ENCODE measurements at places on chromosomes 12 and 14.
A peak's percentile ranks its signal among the peaks of the same experiment; 100 is the strongest.

DNA sequence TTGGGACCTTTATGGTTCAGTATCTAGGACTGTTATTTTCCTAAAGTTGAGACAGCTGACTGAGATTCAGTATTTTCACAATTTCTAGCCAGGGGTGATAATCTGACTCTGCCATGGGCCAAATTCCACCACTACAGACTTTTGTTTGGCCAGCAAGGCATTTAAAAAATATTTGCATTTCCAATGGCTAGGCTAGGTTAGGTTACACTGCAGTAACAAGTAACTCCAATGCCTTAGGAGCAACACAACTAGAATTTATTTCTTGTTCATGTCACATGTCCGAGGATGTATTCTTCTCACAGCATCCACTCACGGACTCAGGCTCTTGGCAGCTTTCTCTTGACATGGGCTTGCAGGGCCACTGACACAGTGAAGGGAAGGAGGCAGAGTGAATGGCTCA lies 83.0 kb downstream of the CPSF2 start:
- DNase-seq, result no peak

DNA sequence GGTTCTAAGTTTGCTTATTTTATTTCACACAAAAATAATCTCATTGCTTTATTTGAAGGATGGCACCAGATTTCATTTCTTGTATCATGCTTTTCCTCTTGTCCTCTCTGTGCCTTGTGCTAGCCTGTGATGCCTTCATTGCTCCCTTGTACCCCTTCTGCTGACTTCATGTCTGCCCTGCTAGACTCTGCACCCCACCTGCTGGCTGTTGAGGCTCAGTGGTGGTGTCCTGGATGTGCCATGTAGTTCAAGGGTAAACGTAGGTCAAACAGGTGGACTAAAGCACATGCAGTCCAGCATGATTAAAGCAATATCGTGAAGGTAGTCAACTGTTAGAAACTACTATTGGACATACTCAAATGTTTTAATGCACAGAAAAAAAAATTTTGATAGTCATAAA lies 21.6 kb downstream of the MRPS35 start:
- peak; percentile 8 for DNase-seq

GRCh38 chr12:62260733-62261683 lies 804 bp downstream of the USP15 start:
- DNase-seq, result peak; percentile 47

GRCh38 chr12:63845726-63846125 lies 1.2 kb downstream of the SRGAP1 start:
- DNase-seq, result peak; percentile 44

GRCh38 chr14:74362361-74362915 lies 14.2 kb downstream of the VRTN start:
- peak; percentile 85 for DNase-seq

DNA sequence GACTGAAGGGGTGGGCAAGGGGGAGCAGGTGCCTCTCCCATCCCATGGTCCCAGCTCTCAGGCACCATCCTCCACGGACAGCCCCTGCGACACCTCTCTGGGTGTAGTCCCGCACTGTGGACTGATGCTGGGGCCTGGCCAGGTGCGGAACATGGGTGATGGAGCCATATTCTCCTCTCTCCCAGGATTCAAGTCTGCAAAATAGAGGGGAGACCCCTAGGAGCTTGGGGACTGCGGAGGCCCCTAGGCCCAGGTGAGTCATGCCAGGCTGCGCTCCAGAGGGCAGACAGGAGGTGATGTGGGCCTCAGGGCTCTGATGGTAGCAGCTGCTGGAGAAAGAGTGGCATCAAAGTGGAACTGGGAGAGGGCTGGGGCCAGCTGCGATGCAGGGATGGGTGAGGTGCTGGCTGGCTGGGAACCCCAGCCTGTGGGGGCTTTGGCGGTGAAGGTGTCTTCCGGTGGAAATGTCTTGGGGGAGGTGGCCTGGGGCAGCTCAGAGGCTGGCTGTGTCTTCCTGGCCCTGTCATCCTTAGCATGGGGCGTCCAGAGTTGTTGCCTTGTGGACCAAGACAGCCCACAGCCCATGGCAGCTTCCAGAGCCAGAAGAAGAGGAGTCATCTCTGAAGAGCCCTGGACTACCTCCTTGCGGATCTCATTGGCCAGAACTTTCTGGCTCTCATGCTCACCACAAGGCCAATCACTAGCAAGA lies 149.1 kb downstream of the KIF26A start:
- DNase-seq, result no peak

DNA sequence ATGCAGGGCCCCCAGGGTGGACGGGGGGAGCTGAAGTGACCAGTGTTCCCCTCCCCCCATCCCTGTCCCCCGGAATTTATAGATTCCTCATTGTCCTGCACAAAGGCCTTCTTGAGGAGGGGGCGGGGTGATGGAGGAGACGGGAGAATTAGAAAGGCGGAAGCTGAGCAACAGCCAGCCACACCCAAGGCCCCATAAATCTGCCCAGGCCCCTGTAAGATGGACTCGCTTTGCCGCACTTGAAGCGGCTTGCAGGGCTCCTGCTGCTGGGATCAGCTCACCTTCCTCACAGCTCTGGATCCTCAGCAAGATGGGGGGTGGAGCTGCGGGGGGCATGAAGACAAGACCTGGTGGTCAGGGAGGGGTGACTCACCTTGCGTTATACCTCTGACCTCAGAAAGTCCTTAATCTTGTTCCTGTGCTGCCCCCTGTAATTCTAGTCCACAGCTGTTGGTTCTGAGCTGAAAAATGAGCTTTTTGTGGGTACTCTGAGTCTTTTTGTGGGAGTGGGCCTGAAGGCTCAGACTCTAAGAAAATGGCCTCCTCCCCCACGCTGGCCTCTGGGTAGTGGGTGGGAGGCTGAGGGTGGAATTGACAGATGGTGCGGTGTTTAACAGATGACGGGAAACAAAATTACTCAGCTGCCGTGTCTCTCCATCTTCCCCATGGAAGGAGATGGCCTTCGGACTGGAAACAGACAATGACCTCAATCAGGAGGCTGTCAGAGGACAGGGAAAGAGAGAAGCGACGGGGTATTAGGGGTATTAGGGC lies 15.8 kb upstream of the ANKRD33 start:
- DNase-seq, result no peak

- DNase-seq, result no peak
These were observed 2.4 kb downstream of the CABP1 start for GRCh38 chr12:120642826-120643225.

DNA sequence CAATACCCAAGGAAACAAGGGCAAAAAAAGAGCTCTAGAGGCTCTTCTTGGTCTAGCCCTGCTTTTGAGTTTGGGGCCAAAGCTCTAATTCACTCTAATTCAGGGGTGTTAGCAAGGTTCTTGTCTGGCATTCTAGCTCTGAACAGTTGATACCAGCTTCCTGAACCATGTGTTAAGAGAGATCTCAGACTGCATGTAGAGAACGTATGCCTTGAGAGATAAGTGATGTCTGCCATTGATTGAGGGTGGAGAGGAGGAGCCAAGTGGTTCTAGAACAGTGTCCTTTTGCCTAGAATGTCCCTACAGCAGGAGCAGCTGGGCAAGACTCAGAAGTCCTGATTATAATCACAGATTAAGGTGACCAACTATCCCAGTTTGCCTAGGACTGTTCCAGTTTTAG lies 18.2 kb upstream of the POC1B start:
- no peak for DNase-seq

DNA sequence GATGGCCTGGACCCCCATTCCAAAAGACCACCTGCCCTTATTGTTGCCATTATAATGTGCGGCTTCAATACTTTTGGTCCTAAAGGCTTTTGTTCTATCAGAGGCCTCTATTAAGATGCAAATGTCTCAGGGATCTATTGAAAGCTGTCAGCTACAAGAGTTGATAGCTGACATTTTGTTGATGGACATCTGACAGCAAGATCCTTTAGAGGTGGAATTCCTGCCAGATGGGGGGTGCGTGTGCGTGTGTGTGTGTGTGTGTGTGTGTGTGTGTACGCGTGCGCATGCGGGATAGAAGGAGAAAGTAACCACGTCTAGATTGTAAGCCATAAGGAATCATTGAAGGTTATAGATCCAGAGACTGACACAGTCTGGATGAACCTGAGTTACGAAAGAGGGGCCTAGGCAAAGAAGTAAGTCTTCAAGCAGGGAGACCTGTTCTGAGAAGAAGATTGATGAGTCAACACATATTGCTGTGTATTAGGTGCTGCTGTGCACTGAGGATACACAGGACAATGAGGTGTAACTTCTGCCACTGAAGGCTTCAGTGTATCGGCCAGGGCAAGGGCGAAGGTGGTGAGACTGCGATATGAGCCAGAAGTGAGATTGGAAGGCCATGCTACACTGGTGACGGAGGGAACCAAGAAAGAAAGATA lies 89.2 kb downstream of the PRMT8 start:
- no peak for DNase-seq

- no peak for DNase-seq
These were observed 67.8 kb downstream of the PELI2 start for GRCh38 chr14:56185992-56186391.

DNA sequence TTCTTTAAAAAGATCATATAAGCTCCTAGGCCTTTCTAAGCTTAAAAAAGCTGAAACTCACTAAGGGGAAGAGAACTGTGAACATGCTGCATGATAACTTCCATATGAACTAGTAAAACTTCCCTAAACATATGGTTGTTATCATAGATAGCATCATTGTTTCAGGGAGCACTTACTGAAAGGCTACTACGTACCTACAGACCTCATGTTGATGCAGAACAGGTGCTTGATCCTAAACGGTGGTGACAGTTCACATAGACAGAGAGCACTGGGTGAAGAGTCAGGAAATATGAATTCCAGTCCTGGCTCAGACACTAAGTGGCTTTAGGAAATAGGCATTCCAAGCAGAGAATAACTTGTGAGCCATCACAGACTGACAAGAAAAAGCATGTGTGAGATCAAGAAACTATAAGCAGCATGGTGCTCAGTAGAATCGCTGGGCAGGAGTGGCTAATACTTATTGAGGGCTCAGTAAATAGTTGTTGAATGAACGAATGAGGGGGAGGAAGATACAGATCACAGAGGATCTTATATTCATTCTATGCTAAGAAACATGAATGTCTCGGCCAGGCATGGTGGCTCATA lies 78.4 kb upstream of the NUDT4 start:
- DNase-seq, result peak; percentile 15

GRCh38 chr12:58106195-58106594 lies 164.8 kb downstream of the ATP23 start:
- no peak for DNase-seq

DNA sequence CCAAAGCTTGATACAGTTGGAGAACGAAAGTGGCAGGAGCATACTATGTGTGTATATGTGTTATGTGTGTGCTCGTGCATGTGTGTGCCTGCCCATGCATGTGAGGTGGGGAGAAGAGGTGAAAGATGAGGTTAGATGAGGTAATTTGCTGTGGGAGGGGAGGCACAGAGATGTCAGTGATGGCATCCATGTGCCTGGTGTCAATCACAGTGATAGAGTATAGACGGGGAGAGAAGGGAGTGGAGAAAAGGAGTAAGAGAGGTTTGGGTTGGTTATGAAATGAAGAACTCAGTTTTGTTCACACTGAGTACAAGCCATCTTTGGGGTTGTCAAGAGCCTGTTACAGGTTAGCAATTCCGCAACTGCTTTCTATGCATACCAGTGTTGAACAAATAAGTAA lies 14.6 kb upstream of the NYNRIN start:
- no peak for DNase-seq

- DNase-seq, result no peak
These were observed 296.9 kb downstream of the NUAK1 start for GRCh38 chr12:105841840-105842239.

- no peak for DNase-seq
These were observed 250.2 kb downstream of the CACNA1C start for GRCh38 chr12:2302711-2303580.

- DNase-seq, result no peak
These were observed 270.8 kb downstream of the ZFP36L1 start for GRCh38 chr14:68521961-68522509.

DNA sequence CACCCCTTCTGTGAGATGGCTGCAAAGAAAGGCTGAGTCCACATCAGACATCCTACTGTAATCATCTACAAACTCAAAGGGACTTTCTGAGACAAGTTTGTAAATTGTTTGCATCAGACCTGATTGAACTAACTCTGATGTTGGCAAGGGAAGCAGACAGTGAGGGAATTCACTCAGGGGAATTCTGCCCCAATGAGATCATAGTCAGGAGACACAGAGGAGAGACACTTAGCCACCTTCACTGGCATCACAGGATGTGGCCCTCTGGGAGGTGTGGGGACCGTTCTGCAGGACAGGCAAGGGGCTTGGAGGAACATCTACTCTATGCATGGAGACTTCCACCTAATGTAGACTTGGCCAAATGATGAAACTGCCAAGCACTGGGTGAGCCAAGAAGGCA lies 70.7 kb upstream of the DDX11 start:
- DNase-seq, result no peak

DNA sequence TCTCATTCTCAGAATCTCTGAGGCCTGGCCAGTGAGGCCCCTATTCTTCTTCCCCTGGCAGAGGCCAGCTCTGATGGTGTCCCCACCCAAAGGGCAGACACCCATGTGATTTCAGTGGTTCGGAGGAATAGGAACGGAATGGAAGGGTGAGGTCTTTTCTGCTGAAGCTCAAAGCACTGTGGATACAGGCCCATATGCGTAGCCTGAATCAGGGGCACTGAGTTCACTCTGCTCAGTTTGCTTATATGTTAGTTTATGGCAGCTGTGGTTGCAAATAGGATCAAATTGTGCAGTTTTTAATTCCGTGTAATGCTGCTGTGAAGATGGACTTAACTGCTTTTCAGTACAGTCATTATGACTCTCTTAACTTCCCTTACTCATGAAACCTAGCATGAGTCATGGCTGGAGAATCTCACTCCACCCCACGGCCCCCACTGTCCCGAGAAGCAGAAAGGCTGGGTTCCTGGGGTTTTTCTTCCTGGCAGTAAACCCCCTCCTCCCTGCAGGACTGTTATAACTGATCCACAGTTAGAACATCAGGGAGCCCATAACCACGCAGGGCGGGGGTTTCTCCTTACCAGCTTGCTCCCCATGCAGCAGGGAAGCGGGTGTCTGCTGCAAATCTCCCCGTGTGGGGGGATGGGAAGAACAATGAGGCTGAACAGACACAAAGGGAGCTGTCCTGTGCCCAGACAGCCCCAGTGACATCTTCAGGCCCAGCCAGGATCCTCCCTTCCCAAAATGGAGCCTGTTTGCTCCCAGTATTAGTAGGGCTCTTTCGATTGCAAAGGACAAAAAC lies 122.7 kb downstream of the SLC38A6 start:
- DNase-seq, result peak; percentile 94

GRCh38 chr12:1703771-1704722 lies 13.2 kb downstream of the ADIPOR2 start:
- no peak for DNase-seq

DNA sequence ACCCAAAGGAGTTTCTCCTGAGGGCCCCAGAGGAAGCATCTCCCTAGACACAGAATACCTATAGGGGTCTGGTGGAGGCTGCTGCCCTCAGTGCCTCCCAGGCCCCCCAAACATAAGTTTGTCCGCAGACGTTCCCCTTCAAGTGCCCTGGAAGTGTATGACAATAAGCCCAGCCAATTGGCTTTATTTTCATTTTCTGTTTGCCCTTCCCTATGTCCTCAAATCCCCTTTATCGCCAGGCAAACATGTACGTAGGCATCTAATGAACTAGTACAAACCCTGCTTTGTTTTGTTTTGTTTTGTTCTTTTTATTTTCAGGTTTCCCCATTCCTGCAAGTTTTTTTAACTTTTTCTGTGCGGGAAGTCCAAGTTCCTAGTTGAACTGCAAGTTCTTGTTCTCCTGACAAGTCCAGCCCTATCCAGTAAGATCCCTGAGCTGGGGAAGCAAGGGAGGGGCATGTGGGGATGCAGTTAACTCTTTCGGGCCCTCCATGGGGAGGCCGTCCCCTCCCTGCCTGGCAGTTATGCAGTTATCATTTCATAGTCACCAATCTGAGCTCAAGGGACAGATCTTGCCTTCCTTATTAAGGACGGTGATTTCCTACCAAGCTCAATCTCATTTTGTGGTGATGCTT lies 141.9 kb downstream of the KCNA5 start:
- DNase-seq, result no peak
